HTR-8/SVneo (cell line): ENCODE measurements at places on chromosomes 12 and 14.

DNA sequence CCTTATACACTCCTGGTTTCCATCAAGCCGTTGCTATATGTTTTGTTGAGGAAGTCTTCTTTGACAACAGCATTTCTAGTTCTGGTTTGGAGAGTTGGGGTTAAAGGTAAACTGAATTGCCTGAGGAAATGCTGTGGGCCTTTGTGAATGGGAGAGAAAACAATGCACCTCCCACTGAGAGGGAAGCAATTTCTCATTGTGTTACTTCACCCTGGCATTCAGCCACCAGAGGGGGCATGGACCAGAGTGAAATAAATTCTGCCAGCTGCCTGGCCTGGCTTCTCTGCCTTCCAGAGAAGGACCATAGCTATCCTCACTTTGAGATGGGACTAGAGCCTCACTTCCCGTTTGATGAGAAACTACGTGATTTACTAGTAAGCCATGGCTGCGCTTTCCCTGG is 475.3 kb downstream of the EGLN3 start:
- peak; percentile 31 for DNase-seq

DNA sequence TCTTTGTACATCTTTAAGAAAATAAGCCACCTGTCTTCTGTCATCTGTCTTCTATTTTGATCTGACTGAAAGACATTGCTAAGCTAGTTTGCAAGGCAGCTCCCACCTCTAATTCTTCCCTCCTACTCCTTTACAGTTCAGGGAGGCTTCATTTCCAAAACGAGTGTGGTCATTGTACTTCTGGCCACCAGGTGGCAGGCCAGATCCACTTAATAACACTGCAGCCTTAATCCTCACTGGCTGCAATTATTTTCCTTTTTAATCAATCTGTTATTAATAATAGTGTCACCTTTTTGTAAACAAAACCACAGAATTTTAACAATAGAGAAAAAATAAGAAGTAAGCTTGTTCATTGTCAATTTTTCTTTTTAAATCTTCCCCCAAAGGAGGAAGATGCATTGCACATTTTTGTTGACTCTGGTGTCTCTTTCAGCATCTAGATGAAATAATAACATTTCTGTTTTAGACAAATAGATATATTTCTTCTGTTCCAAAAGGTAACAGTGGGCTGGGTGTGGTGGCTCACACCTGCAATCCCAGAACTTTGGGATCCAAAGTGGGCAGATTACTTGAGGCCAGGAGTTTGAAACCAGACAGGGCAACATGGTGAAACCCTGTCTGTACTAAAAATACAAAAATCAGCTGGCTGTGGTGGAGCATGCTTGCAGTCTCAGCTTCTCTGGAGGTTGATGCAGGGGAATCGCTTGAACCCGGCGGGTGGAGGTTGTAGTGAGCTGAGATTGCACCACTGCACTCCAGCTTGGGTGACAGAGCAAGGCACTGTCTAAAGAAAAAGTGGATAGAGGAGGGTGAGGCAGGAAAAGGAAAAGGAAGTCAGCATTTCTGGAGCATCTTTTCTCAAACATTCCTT is 23.3 kb downstream of the GABARAPL1 start:
- peak; percentile 21 for DNase-seq

DNA sequence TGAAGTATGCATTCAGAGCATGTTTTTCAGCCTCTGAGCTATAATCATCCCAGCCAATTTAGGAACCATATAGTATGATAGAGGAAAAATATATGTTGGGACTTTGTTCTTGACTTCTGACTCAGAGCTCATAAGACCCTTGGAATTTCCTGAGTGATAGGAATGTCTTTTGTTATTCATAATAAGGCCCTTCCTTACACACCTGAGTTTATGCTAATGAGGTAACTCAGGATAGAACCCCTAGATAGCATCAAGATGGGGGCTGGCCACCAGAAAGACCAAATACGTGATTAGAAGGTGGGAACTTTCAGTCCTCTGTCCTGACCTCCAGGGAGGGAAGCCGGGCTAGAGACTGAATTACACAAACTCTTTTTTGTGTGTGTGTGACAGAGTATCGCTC is 32.4 kb upstream of the PLEK2 start:
- no peak for DNase-seq

DNA sequence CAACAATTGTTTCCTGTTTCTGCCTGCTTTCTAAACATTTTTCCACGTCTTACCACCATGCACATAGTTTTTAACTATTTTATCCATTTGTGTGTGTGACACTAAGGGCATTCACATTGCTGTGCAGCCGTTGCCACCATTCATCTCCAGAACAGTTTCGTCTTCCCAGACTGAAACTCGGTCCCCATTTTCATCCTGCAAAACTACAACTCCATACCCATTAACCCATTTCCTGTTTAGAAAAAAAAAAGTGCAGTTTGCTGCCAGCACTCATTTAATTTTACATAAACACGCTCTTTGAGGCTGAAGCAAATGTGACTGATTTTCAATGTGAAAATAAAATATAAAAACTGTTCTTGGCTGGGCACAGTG is 15.5 kb downstream of the UBC start:
- DNase-seq: no peak

DNA sequence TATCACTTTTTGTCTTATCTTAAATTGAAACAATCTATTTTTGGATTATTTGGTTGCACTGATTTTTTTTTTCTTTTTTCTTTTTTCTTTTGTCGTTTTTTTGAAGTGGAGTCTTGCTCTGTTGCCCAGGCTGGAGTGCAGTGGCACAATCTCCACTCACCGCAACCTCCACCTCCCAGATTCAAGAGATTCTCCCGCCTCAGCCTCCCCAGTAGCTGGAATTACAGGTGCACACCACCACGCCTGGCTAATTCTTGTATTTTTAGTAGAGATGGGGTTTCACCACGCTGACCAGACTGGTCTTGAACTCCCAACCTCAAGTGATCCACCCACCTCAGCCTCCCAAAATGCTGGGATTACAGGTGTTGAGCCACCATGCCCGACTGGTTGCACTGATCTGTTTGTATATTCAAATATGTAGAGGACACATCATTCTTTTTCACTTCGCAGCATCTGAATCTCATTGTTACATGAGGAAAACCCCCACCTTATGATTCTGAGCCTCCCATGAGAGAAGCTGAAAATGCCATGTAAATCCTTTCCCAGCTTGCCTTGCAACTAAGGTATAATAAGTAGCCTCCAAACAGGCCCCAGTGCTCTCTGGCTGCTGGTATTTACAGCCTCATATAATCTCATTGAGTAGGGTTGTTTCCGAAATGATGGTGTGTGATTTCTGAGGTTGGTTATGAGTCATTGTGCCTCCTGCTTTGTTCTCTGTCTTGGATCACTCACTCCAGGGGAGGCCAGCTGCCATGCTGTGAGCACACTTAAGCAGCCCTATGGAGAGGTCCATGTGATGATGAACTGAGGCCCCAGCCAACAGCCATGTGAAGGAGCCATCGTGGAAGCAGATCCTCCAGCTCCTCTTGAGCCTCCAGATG is 5.2 kb upstream of the HSP90B1 start:
- no peak for DNase-seq

GRCh38 chr14:83883732-83884131 is 1646.2 kb upstream of the FLRT2 start:
- DNase-seq: no peak

DNA sequence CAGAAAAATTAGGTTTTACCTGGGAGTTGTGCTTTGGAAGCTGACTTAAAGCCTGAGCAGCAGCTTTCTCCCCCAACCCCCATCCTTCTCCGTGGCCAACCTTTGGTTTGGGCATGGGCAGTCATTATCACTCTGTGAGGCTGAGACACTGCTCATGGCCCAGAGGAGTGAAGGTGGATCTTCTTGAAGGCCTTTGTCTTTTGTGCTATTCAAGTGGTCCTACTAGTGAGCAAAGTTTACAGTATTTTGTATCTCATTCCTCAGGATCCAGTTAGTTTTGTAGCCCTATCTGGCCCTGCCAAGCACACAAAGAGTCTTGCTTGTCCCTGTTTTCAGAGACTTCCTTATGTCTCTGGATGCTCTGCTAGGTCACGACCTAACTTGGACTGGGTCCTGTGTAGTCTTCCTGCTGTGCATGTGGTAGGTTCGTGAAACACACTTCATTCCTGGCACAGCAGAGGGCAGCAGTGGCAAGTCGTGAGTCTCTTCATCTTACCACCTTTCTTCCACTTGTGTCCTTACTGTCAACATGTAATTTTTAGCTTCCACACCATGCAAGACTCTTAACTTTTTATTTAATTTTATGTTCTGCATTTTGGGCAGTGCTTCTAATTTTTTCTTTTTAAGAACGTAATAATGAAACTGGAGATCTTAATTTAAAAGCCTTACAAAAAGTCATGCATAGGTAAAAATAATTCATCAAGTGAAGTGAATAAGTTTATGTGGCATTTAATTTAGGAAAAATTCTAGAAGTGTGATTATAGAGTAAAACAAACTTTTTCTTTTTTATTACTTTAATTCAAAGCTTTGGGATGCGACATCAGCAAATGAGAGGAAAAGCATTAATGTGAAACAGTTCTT is 53.7 kb downstream of the APAF1 start:
- DNase-seq: peak; percentile 34

DNA sequence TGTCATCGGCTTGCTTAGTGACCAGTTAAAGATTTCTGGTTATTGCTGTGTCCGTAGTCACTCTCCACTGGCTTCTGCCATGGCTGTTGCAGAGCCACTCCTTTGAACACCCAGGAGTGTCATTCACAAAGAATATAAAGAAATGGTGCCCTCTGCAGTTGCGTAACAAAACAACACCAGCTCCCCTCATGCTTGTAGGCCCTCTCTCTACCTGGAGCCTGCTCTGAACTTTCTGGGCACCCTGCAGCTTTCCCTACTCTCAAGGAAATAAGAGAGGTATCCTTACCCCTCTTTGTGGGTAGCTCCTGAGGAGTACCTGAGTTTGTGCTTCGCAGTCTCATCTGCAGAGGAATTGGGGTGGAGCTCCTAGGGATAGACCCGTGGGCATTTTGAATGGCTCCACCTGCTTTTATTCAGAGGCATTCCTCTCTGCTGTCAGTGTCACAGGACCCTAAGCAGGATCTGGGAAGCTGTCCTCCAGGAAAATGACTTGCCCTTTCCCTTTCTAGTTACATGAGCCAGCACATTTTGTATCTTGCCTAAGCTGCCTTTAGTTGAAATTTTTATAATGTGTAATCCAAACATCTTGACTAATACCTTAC is 97.2 kb upstream of the TMEM260 start:
- DNase-seq: peak; percentile 57

DNA sequence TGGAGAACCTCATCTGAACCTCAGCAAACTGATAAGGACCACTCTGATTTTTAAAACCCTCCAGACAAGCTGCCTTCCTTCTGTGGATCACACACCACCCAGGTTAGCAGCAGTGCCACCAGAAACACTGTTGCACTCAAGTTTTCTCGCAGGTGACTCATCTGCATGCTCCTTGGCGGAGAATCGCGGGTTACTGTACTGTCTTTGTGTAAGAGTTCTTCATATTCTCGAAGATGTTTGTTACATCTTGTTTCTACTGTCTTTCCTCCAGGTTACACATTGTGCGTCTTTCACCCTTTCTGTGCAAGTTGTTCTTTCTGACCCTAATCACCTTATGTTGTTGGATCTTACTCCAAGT is 331.2 kb downstream of the CACNA1C start:
- no peak for DNase-seq

DNA sequence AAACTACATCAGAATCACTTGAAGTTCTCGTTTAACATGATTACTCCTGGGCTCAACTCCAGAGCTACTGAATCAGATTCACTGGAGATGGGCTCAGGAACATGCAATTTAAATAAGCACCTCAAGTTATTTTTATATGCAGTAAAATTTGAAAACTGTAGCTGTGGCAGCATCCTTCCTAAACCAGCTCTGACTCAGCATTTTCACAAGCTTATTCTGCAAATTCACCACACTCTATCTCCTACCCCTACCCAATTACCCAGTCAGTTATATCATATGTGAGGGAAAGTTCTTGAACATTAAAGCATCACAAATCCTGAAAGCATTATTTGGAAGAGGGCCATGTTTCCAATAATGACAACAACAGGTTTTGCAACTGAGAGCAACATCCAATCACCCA is 24.2 kb upstream of the LRRC9 start:
- DNase-seq: no peak

DNA sequence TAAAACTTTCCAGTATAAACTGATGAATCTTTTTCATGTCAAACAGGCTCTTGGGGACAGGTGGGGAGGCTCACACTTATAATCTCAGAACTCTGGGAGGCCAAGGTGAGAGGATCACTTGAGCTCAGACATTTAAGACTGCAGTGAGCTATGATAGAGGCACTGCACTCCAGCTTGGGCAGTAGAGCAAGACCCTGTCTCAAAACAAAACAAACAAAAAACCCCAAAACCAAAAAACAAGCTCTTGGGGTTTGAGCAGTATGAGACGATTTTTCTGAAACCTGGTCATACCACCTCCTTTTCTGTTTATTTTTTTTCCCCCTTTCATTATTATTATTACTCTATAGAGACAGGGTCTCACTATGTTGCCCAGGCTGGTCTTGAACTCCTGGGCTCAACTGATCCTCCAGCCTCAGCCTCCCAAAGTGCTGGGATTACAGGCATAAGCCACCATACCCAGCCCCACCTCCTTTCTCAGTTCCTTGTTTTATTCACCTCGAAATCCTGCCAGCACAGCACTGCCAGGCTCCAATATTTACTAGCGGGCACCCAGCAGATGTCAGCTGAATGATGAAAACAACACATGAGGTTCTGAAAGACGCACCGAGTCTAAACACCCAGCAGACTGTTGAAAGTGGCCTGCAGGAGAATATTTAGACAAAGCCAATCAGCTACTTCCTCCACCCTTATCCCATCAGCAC is 19.5 kb upstream of the CDK17 start:
- no peak for DNase-seq
